NCI-H187 (cell line): ENCODE measurements at places on chromosomes 5 and 9.

DNA sequence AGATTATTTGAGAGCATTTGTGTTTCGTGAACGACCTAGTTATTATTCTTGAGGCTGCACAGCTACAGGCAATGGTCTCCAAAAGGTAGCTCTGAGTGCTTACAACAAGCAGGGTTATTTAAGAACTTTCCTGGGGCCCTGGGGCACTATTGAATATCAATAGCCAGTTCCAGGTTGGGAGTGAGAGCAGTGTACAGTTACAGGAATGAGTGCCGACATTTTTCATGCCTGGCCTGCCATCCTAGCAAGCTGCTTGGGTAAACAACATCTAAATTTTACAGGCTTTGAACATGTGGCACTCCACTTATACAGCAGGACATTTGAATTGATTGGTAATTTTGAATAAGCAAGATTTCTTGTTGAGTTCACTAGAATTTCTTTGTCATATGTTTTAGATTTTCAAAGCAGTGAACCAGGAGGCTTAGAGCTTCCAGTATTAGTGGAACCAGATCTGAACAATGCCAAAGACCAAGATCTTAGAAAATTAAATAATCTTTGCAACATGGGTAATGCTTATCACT lies 171.9 kb upstream of the GDNF start:
- DNase-seq: no peak

DNA sequence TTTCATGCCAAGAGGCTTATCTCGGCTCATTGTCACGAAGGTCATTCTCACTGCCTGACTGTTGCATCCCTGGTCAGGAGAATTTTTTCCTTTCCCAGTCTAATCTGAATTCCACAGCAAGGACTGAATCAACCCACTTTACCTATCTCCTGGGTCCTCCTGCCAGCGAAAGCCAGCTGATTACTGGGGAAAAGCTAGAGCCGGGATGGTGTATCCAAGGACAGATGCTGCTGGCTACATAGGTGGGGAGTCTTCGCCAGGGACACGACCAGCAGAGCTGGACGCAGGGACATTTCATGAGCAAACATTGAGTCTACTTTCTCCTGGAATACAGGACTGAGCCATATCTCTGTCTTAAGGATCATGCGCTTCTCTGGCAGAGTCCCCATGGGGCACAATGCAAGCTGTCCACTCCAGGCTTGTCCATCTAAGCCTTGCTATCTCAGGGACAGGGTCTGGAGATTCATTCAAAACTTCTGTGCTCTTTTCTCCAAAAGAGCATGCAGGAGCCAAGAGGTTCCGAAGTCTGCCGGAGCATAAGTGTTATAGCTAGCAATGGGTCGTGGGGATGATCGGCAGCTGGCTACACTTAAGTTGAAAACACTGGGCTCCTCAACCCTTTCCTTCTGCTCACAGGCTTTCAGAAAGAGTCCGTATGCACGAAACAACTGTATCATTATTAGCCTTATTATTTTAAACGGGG lies 6.5 kb upstream of the HAND1 start:
- DNase-seq: no peak

DNA sequence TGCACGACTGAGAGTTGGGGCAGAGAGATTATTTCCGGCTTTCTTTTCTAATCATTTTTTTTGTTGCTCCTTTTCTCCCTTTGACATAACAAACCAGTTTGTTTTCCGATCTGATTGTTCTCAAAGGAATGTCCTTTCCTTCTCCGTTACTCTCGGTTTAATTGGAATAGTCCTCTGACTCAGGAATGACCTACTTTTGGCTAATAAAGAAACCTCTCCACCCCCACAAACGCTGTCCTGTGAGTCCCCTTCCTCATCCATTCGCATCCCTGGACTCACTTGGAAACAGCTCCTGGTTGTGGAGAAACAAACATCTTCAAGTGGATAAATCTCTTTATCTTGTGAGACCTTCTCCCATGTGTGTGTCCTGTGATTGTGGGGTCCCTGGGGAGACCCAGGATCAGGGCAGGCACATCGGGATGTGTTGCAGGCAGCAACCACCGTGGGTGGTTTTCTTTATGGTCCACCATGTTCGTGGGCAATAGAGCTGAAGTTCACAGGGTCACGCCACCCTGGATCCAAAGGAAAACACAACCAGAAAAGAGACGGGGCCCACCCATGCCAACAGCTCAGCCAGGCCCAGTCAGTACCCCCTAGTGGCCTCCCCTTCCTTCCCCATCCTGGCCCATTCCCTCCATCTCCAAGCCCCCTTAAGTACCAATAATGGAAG lies 45.2 kb upstream of the NEK6 start:
- DNase-seq: no peak

DNA sequence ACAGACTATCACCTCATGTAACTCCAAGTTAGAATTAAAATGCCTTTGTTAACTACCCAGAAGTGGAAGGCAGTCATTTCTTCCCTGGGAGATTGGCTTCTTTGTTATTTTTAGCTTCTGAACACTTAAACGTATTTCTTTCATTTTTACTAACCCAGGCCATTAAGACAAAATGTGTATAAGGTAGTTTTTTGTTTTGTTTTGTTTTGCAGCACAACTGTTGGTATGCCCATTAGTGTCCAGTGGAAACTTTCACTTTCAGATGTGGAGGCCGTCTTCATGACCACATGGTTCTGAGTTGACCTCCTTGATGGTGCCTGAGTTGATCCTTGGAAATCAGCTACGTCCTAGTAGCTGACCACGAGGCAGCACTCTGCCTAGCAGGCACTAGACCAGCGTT lies 264.6 kb upstream of the ZNF608 start:
- no peak for DNase-seq

DNA sequence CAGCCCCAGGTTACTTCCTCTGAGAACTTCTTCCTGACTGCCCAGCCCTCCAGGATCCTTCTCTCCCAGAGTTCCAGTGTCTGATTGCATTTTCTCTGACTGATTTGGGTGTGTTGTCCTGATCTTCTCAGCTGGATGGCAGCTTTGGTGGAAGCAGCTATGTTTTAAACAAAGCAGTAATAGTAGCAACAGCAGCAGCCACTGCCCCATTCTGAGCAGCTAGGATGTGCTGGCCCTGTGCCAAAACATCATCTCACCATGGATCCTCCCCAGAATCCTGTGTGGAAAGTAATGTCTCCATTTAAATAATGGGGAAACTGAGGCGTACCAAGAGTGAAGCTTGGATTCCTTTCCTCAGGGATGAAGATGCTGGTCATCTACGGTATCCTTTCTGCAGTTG lies 46.4 kb upstream of the PSD2 start:
- DNase-seq: no peak

- DNase-seq: no peak
Observed at GRCh38 chr9:129781981-129782380, 21.0 kb upstream of the TOR1B start.

DNA sequence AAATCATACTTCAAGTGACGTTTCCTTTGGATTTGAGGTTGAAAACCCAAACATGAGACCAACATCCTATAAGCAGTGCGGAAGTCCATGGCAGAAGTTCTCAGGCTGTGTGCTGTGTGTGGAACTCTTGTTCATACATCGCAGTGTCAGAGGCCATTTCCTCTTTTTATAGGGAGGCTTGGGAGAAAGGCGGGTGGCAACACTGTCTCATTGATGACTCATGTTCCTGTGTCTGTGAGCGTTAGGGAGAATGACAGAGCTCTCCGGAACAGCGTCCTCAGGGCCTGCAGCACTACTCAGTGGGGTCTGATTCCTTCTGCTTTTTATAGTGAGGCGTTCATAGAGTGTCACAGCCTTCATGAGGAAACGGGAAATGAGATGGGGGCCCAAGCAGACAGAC lies 98.8 kb upstream of the BASP1 start:
- no peak for DNase-seq

DNA sequence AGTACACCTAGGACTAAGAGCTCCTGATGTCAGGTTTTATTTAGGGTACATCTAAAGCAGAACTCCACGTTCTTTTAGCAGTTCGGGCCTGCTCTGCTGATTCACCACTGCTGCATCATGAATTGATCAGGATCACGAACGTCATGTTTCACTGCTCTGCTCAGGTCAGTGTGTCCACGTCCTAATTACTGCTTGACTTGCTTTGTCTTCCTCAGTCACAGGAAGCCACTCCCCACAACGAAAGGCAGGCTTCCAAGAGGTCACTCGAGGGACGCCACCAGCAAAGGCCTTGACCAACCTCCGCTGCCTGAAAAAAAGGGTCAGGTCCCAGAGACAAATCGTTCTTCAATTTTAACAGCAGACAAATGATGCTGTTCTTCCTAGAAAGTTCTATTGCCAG lies 40.3 kb downstream of the CTNND2 start:
- no peak for DNase-seq

DNA sequence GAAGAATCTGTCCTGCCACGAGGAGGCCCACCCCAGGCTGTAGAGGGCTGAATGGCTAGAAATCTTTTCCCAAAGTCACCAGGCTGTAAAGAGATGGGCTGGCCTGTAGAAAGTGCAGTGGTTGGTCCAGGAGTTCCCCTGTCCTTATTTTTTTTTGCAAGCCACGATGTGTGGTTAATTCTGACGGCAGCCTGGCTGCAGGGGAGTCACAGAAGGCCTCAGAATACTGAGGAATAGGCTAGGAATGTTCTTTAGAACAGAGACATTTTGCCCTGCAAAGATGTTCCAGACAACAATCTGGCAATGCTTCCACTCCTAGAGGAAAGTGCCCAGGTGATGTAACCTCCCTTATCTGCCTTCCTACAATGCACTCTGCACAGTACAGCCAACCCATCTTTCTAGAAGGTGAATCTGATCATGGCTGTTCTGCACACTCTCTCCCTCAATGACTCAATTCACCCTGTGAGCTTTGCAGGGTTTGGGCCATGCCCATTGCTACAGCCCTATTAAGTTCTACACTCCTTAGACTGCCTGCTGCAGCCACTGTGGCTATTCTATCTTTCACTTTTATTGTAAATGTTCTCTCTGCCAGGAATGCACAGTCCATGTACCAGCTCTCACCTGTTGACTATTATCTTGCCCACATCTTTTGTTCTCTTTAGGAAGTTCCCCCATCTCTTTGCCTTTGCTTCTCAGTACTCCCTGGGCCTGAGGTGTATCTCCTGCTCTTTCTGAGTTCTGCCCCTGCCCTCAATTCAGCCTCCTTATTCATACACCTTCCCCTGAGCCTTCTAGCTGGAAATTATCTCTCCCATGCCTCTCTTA lies 377.8 kb upstream of the CLINT1 start:
- DNase-seq: no peak

- DNase-seq: peak; percentile 8
Observed at GRCh38 chr9:113590991-113591898, 127.7 kb downstream of the RGS3 start.

GRCh38 chr5:54646356-54647101 lies 129.0 kb downstream of the SNX18 start:
- peak; percentile 45 for DNase-seq

DNA sequence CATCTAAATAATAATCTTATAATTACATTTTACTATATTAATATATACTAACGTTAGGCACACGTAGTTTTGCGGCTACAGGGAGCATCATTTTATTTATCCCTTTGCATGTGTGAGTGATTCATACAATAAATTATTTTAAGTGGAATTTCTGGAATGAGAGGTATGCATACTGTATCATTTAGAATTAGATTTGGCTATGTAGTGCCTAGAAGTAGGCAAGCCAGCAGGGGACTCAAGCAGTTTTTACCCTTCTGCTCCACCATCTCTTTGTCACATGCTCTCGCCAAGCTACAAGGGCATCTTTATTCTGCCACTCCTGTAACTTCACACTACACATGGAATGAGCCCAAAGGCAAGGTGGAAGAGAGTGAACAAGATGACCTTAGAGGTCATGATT lies 60.8 kb downstream of the MEGF10 start:
- DNase-seq: no peak

GRCh38 chr5:72615061-72615460 lies 107.9 kb upstream of the ZNF366 start:
- DNase-seq: no peak

- DNase-seq: no peak
Observed at GRCh38 chr5:180135128-180135955, 63.8 kb upstream of the RNF130 start.

- DNase-seq: no peak
Observed at GRCh38 chr5:4634342-4634741, 505.8 kb upstream of the ADAMTS16 start.

- DNase-seq: no peak
Observed at GRCh38 chr9:20187318-20187717, 398.5 kb upstream of the SLC24A2 start.

DNA sequence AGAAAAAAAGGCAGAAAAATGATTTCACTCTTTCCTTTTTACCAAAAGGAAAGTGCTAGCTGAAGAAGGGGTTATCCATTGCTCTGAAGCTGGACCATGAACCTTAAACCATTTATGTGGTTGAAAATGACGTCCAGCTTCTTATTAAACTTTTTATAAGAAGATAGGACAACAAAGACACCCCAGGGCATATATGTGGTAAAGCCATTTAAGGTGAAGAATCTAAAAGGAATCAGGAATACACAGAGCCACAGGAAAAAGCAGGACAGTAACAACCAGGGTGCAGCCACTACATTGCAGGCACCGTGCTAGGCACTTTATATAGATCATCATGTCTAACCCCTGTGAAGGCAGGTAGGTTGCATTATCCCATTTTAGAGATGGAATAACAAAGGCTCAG lies 42.1 kb downstream of the RASEF start:
- no peak for DNase-seq

- DNase-seq: no peak
Observed at GRCh38 chr5:173501271-173501670, 115.2 kb downstream of the BOD1 start.

DNA sequence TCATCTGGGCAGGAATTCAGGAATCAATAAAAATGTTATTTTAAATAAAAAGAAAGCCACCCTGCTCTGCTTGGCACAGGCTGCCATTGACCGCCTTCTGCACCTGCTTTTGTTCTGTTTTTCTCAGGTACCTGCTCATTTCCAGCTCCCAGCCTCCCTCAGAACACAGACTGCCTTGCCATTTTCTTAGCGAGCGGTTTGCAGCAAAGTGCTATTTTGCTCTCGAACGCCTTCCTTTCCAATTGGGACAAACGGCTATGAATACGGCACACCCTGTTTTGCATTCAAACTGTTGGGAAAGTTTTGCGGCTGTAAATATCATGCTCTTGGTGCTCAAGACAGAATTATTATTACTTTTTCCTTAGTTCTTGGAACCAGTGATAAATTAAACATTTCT lies 25.1 kb upstream of the FCN1 start:
- DNase-seq: no peak

GRCh38 chr5:91219091-91219802 lies 163.9 kb downstream of the ARRDC3 start:
- peak; percentile 32 for DNase-seq

DNA sequence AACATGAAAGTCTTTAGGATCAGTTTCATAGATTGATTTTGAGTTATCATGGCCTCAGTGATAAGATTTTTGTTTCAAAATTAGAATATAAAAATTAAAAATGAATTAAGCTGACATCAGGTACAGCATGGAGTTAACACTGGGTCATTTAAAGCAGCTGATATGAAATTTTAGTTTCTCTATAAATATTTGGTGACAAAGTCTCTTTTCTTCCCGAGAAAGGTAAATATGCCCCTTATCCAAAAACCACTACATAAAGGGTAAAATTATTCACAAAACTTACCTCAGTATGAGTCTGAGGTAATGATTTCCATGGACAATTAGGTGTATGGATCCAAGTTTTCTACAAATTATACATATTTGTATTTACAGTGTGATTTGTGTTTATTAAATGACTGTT lies 121.5 kb upstream of the PJA2 start:
- no peak for DNase-seq
